ENCODE measurements at places on chromosomes 16 and 17.

GRCh38 chr16:1464894-1465566, 9.8 kb downstream of the CLCN7 start:
- DNase-seq, result no peak

GRCh38 chr16:74867281-74867849, 92.7 kb upstream of the FA2H start:
- no peak for DNase-seq

DNA sequence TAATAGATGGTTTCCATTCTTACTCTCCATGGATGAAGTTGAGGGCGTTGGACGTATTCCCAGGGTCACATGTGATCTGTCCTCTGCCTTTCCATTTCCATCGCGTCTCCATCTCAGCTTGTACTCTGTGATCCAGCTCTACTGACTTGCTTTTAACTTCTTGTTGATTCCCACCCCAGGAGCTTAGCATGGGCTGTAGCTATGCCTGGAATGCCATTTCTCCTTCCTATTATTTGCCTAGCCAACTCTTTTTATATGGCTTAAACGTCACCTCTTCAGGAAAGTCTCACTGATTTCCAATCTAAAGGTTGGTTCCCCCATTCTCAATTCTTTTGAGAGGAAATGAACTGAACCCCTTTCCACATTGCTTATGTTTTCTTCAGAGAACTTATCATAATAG, 475.9 kb downstream of the XYLT1 start:
- no peak for DNase-seq

GRCh38 chr16:73713778-73714495, 582.7 kb upstream of the PSMD7 start:
- DNase-seq, result no peak

DNA sequence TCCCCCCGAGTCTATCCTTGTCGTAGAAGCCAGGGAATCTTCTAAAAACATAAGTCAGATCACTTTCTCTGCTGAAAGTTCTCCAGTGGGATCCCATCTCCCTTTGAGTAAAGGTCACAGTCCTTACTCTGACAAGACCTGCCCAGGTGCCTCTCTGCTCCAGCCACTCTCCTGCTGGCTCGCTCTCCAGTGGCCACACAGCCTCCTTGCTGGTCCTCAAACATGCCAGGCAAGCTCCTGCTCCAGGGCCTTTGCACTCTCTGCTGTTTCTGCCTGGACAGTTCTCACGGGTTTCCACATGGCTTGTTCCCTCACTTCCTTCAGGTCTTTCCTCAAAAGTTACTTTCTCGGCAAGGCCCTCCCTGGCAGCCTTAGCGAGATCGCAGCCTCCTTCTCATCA, 3.4 kb downstream of the B9D1 start:
- no peak for DNase-seq

GRCh38 chr17:20994779-20995149, 48.0 kb downstream of the USP22 start:
- no peak for DNase-seq

DNA sequence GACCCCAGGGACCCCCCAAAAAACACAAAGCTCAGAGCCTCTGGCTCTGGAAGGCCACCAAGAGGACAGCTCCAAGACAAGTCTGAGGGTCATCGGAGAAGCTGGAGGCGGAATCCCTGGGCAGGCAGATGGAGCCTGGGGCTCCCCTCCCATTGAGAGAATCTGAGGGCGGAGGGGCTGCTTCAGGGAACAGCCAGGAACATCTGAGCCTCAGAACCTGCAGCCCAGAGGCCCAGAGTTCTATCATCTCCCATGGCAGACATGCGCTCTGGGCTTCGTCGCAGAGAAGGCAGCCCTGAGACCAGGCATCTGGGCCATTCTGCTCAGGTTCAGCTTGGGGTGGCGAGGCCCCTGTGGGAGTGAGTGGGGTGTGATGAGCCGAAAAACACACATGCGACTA, 7.1 kb upstream of the SPPL2C start:
- DNase-seq, result no peak

DNA sequence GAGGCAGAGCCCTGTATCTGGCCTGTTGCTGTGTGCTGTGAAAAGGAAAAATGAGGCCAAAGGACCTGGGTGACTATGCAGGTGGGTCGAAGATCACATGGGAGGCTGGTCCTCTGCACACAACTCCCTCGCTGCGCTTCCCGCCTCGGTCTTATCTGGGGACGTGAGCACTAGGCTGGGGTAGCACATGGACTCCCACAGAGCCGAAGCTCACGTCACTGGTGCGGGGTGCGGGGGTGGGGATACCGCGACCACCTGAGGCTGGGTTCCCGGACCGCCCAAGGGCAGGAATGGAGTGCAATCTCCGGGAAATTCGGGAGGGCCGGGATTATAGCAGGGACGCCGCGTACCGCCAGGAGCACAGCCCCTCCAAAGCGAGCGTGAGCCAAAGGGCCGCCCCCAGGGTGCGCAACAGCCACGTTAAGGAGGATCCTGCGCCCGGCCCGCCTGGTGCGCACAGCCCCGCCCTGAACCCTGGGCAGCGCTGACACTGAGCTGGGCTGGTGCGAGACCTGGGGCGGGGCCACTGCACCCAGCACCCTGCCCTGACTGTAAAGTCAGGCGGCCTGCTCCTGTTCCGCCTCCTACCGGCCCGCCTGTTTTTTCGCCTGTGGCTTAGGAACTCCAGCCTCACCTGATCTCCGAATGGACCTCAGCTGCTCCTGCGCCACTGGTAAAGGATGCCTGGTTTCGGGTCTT, 4.8 kb downstream of the MT1A start:
- DNase-seq, result peak; percentile 27

DNA sequence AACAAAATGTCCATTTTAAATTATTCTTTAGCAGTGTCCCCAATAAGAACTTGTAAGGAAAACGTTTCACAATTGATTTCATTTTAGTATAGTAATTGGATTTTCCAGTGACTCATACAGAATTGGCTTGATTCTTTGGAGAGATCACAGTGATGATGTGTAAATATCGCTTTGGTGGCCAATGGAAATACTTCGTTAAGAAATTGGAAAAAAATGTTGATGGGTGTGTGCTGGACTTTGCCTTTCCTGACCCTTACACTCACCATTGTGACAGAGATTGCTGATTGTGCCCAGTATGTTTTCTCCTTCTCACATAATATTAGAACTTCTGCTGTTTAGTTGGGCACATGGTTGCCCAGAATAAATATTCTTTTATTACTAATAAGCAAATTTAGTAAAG, 7.4 kb upstream of the EFCAB13 start:
- DNase-seq, result no peak

GRCh38 chr16:397135-397661, at the start of gene NME4:
Gene NME4 (plus strand): TSS chr16:397199. CDS start chr16:397223, 24 bp downstream.
- DNase-seq, result no peak

- peak; percentile 86 for DNase-seq
These were observed 718.1 kb upstream of the SOX9 start for GRCh38 chr17:71402661-71403141.

GRCh38 chr17:42564815-42565522, 1.9 kb upstream of the MLX start:
- DNase-seq, result no peak
